Hematopoietic multipotent progenitor cell treated with erythropoietin and hydrocortisone succinate and interleukin-3 and kit ligand, for 17 days (in vitro differentiated cells): ENCODE measurements at places on chromosomes 4 and X.

DNA sequence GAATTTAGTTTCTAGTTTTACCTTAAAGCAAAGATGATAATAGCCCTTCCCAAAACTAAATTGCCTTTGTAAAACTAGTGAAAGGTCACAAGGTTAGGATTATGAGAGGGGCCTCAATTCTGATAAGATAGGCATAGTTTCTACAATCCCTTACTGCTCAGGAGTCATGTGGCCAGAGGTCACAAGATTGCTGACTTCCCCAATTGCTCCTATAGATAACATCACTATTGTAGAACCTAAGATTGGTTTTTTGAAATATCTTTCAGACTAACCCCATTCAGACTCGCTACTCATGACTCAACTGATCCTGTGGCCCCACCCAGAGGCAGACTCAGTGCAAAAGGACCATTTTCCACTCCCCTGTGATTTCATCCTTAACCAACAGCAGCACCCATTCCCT lies 70.3 kb downstream of the SCD5 start:
- no peak for DNase-seq

DNA sequence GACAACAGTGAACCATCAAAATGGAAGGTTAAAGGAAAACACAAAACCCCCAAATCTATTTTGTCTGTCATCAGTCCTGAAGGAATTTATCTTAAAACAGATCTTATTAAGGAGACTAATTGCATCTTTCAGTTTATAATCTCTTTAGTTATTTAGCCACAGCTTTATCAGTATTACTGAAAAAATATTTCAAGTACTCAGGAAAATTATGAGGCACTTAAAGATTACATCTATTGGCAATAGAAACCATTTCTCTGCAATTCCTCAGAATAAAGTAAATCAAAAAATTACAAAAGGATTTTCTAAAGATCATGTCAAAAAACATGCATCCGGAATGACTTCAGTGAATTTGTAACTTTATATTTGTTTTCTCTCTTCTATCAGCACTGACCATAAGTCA lies 35.2 kb downstream of the ANTXR2 start:
- DNase-seq = no peak

DNA sequence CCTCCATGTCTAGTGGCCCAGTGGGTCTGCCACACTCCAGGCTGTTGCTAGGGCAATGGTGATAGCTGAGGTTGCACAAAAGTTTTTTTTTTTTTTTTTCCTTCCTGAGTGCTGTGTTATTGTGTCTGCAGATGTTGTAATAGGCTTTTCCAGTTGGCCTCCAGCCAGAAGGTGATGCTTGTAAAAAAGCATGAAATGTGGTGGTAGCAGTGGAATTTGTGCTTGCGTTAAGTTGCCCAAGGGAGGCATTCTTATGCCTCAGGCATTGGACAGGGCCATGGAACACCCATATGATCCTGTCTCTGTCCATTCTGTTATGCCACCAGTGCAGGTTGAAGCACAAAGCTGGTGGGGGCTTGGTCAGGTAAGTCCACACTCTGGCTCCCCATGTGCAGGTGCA lies 660.5 kb upstream of the SPANXN1 start:
- no peak for DNase-seq

- peak; percentile 75 for DNase-seq
Measured at GRCh38 chrX:153953342-153953830, 8.9 kb upstream of the RENBP start.

DNA sequence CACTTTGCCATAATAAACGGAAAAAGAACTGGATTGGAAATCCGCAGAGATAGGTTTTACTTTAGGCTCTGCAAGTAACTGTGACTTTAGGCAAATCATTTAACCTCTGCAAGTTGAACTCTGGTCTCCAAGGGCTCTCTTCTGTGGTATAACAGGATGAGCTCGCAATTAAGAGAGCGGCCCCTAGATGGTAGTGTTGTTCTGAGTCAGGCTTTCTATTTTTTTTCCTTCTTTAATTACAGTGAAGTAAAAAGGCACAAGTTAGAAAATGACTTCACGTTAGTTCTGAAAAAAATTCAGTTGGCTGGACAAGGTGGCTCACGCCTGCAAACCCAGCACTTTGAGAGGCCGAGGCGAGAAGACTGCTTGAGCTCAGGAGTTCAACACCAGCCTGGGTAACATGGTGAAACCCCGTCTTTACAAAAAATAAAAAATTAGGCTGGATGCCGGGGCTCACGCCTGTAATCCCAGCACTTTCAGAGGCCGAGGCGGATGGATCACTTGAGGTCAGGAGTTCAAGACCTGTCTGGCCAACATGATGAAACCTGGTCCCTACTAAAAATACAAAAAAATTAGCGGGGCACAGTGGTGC lies 18.0 kb downstream of the RPS3A start:
- DNase-seq = peak; percentile 10

DNA sequence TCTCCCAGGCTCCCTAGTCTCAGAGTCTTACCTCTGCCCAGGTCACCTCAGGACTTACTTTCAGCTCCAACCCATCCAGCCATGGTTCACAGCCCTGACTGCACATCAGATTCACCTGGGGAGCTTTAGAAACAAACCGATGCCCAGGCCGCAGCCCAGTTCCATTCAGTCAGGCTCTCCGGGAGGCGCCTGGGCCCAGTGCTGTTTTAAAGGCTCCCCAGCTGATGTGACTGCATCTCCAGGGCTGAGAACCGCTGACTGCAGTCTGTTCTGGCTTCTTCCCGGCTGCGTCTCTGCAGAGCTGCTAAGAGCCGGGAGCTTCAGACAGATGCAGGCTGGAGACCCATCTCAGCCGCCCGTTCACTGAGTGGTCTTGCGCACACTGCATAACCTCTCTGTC lies 44.4 kb upstream of the LGI2 start:
- DNase-seq = no peak

GRCh38 chrX:78048052-78048451 lies 56.0 kb upstream of the PGK1 start:
- DNase-seq = no peak

DNA sequence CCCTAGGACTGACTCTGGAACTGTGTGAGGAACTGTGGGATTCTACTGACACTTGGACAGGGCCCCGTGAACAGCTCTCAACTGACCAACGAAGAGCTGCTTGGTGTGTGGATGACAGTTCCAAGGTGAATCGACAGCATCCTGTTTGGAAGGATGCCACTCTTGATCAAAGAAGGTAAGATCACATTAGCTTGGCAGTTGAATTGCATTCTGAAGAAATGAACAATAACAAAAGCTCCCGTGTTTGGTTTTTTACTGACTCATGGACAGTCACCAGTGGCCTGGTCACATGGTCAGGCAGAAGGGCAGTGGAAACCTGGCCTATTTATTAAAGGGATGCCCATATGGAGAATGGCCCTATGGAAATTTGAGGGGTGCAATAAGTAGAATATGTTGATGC lies 33.1 kb upstream of the GPR34 start:
- DNase-seq = no peak

- DNase-seq = no peak
Measured at GRCh38 chr4:109155084-109155483, 147.4 kb downstream of the COL25A1 start.

GRCh38 chrX:33014949-33015348 lies 196.4 kb downstream of the DMD start:
- DNase-seq = no peak

DNA sequence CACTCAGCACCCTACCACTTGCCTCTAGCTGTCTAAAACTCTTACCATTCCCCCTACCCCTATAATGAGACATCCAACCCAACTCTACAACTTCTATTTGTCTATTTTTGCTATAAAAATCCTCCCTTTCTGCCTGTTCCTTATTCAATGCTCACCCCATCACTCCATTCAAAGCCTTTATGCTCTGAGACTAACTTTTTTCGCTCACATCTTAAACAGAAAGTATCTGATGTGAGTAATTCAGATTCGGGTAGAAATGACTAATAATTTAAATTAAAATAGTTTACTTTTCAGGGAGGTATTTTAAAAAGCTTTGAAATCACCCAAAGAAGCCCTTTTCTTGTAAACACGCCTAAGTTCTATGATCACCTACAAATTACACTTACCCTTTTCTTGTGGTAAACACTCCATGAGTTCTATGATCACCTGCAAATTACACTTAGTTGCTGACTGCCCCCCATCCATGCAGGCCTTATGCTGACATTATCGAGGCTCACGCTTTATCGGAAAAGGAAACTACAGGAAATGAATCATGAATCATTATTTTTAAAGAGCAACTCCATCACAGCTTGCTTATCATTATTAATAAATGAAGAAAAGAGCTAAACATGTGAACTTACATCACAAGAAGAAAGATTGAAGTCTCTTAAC lies 168.7 kb upstream of the PPP1R2C start:
- DNase-seq = no peak

DNA sequence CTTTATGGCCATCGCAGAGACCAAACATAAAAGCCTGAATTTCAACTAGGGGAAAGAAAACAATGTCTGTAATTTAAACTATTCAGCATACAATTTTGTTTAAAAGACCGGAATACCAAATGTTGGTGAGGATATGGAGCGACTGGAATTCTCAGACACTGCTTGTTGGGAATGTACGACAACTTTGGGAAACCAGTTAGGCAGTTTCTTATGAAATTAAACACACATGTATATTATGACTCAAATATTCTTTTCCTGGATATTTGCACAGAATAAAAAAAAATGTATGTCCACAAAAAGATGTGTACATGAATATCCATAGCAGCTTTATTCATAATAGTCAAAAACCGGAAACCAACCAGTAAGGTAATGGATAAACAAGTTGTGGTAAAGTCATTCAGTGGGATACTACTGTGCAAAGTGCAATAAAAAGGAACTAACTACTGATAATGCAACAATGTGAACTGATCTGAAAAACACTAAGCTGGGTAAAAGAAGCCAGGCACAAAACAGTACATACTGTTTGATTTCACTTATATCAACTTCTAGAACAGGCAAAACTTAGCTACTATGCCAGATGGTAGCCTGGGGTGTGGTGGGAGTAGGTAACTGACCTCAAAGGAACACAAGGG lies 152.7 kb upstream of the FTHL17 start:
- DNase-seq = no peak

GRCh38 chrX:78517124-78517523 lies 142.0 kb downstream of the RTL3 start:
- DNase-seq = no peak

DNA sequence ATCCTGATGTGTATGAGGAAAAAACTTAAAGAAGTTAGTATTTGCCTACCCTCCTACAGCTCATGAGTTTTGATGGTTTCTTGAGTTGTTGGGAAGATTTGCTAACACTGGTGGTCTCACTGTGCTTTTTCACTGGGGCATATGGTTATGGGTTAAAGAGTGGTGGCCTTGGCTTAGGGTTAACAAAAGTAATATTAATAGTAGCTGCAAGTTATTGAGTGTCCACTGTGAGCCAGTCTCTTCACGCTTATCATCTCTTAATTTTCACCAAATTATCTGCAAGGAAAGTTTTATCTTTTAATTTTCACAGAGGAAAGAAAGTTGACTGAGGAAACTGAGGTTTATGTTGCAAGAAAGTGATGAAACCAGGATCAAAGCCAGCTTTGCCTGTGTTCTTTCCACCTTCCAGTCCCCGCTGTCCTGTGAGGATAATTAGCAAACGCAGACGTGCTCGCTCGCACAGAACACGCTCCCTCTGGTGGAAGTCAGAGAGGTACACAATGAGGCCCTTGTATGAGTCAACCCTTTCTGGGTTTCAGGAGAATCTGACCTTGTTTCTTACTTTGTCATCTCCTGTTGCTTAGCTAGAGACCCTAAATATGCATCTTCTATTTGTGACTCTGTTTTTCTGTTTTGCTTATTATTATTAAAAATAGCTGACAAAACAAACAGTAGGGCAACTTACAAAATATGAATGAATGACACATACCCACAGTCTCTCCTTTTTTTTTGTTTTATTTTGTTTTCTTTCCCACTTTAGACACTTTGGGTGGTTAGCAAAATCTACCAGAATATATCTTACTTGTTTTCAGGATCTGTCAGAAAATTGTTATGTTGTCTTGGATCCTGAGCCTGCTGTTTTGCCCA lies 94.3 kb downstream of the DDIT4L start:
- no peak for DNase-seq

DNA sequence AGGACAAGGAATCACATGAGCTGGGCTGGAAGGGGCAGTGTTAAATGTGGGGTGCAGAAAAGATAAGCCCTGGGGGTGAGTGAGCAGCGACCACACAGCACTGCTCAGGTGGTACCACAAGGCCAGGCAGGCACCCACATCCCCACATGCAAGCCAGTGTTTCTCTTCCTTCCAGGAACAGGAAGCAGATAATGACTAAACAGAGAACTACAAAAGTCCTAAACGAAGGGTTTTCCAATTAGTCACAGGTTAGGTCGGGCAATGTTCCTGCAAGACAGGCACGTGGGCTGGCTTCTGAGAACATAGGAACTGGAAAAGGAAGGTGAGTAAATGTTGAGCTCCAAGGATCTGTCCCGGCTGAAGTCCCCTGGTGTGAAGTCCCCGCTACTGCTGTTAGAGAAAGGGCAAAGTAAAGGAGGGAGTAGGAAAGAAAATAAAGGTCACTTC lies 19.5 kb downstream of the RELL1 start:
- DNase-seq = no peak

GRCh38 chr4:24754571-24754970 lies 40.8 kb upstream of the SOD3 start:
- no peak for DNase-seq

GRCh38 chrX:77442728-77443127 lies 4.5 kb upstream of the FGF16 start:
- no peak for DNase-seq

- DNase-seq = no peak
Measured at GRCh38 chrX:151396042-151396824, 773 bp upstream of the VMA21 start.

GRCh38 chrX:112521676-112522075 lies 158.1 kb downstream of the LHFPL1 start:
- DNase-seq = no peak

- DNase-seq = no peak
Measured at GRCh38 chr4:3240936-3241522, 7.9 kb upstream of the MSANTD1 start.

GRCh38 chrX:118729042-118729652 lies 1.7 kb downstream of the IL13RA1 start:
- DNase-seq = no peak

GRCh38 chrX:154873329-154873728 lies 12.8 kb upstream of the F8A1 start:
- no peak for DNase-seq

- DNase-seq = no peak
Measured at GRCh38 chrX:20382518-20383297, 116.0 kb upstream of the RPS6KA3 start.

- no peak for DNase-seq
Measured at GRCh38 chr4:182600093-182600492, 317.1 kb downstream of the DCTD start.

DNA sequence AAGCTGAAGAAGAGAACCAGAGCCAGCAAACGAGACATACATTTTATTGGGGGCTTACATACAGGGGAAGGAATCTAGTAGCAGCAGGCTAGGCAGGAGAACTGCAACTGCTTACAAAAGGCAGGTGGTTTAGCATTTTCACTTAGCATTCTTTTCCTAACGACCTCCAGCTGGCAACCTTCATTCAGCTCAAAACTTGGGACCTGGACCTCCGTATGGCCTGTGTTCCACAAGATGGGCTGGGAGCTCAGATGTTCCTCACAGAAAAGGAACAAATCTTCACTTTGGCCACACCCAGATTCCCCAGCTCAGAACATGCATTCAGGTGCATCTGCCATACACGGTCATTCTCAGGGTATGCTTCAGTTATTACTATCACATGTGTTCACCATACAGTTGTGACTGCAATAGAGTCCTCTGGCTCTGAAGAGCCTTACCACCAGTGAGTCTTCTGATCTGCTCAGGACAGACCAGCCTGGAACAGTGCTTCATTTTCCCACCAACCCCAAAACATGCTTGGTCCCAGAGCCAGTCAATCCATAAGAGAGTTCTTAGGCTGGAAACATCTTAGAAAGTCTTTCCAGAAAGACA lies 29.6 kb upstream of the AP1AR start:
- no peak for DNase-seq
